ENCODE measurements at places on chromosomes 7 and 10.
A peak's percentile ranks its signal among the peaks of the same experiment; 100 is the strongest.

DNA sequence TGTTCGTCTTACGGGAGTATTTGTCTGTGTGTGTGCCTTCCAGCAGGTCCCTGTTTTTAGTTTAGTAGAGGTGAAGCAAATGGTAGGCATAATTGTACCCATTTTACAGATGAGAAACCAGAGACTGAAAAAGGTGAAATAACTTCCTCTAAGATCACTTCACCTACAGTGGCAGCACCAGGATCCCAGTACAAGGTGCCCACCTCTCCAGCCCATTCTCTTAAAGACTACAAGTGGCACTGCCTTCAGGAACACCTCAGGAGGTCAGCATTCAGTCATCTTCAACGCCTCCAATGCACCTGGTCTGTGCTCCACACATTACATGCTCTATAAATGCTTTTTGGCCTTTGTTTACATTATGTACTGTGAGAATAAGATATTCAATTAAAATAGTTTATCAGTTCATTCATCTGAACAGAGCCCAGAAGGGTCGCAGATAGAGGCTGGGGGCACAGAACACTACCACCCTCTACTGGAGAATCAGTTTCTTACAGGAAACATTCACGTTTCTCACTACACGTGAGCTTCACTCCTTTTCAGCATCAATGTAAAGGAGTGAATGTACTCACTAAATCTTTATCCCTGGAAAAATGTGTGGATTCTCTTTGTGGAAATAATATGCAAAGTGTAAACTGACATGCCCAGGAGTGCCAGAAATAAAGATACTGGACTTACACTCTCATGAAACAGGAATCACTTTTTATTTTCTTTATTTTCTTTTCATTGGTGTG is 45.5 kb upstream of the ABLIM1 start:
- no peaks in the 10 kb centered on the region for H3K36me3 ChIP-seq
- DNase-seq: no peak
- no peaks in the 10 kb centered on the region for H3K27me3 ChIP-seq
- no peaks in the 10 kb centered on the region for H3K4me1 ChIP-seq

- peak overlapping the region; percentile 69 for H3K27ac ChIP-seq
- H3K4me1 ChIP-seq: peaks cover 18% of the 10 kb centered on the region
- H3K4me3 ChIP-seq: no peak overlapping the region
- DNase-seq: peak; percentile 92
- H3K36me3 ChIP-seq: no peaks in the 10 kb centered on the region
Observed at GRCh38 chr10:103616705-103617601, 123.4 kb downstream of the NEURL1 start.

GRCh38 chr10:17523917-17524316 is 69.5 kb upstream of the ST8SIA6 start:
- DNase-seq: no peak
- H3K4me1 ChIP-seq: no peaks in the 10 kb centered on the region
- no peaks in the 10 kb centered on the region for H3K27me3 ChIP-seq
- no peak overlapping the region for H3K27ac ChIP-seq
- H3K4me3 ChIP-seq: no peak overlapping the region

GRCh38 chr7:26365077-26365900 is 73.6 kb downstream of the SNX10 start:
- no peak overlapping the region for H3K27ac ChIP-seq
- DNase-seq: peak; percentile 44
- H3K4me3 ChIP-seq: no peak overlapping the region

GRCh38 chr7:134463751-134464150 is 4.9 kb upstream of the AKR1B1 start:
- DNase-seq: no peak
- H3K36me3 ChIP-seq: no peaks in the 10 kb centered on the region
- H3K27me3 ChIP-seq: no peaks in the 10 kb centered on the region
- no peak overlapping the region for H3K27ac ChIP-seq

DNA sequence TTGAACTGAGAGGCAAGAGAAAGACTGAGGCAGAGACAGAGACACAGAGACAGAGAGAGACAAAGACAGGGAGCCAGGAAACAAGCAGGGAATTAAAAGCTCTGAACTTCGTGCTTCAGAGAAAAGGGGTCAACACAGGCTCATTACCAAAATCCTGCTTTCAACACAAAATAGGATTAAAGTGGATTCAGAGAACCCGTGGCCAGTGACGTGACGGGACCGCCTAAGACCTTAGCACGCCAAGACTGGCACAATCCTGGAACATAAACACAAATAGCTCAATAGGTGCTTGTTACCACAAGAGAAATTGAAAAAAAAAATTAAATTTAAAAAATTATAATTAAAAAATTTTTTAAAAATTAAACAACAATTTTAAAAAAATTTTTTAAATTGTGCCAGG is 21.5 kb downstream of the ASB13 start:
- no peaks in the 10 kb centered on the region for H3K36me3 ChIP-seq
- H3K4me1 ChIP-seq: no peaks in the 10 kb centered on the region
- H3K27ac ChIP-seq: peak overlapping the region; percentile 79
- H3K4me3 ChIP-seq: no peak overlapping the region
- H3K27me3 ChIP-seq: no peaks in the 10 kb centered on the region
- DNase-seq: no peak

- H3K27me3 ChIP-seq: no peaks in the 10 kb centered on the region
- H3K27ac ChIP-seq: no peak overlapping the region
- no peaks in the 10 kb centered on the region for H3K4me1 ChIP-seq
- DNase-seq: no peak
Observed at GRCh38 chr7:94738071-94738470, 82.1 kb upstream of the SGCE start.

All from uterus (tissue), 4 donors.